Stimulated activated CD8-positive, alpha-beta memory T cell treated with anti-CD3 and anti-CD28 coated beads, Interleukin-15, amount 100 ng/mL, for 4 hours (primary cell): ENCODE measurements at places on chromosomes 6 and 20.

GRCh38 chr6:162178666-162179065 is 548.9 kb downstream of the PRKN start:
- DNase-seq = no peak

DNA sequence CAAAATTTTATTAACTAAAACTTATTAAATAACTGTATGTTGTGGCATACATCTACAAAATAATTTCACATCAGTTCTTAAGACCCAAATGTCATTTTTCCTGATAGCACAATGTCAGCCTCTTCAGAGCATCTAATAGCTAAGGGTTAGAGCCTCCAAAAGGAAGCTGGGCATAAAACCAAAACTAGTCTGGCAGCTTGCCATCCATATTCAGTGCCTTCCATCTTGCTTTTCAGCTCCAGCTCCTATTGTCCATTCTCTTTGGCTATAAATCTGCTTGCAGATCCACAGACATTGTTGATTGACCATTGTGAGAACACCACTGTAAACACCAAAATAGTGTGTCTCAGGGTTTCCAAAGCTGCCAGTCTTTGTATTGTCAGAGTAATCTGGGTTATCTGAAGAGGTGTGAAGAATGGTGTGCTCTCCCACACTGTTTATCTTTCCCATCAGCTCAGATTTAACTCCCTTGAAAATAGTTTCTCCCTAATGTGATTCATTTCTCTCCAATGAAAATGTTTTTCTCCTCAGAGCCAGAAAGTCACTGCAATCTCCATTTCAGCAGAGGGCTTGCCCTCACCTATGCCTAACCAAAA is 154.8 kb upstream of the KCNQ5 start:
- DNase-seq = no peak

- no peak for DNase-seq
Measured at GRCh38 chr20:41559658-41560057, 58.5 kb downstream of the CHD6 start.

GRCh38 chr6:4262526-4262925 is 127.2 kb upstream of the ECI2 start:
- no peak for DNase-seq

GRCh38 chr6:90021711-90022110 is 127.4 kb downstream of the GJA10 start:
- no peak for DNase-seq

DNA sequence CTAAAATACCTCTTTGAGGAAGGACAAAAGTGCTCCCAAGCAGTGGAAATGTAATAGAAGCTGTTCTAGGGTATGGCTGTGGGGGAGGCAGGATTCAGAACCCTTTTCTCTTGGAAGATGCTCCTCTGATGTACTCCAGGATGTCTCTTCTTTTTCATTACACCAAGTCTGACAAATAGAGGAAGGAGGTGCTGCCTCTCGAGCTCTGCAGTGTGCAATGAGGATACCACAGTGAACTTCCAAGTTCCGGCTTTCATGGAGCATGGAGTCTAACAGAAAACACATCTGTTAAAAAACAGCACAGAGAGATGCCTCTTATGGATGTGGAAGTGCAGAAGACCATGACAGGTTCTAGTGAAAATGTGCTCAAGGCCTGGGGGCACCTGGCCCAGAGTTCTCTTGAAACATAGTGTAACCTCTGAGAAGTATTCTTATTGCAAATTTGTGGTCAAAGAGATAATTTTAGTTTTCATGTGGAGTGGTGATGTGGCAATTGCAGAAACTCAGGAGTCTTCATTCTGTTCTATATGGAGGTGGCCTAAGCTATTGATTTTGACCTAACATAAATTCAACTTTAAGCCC is 362.0 kb upstream of the CITED2 start:
- DNase-seq = no peak

GRCh38 chr6:87636315-87636714 is 46.4 kb downstream of the ORC3 start:
- DNase-seq = no peak

DNA sequence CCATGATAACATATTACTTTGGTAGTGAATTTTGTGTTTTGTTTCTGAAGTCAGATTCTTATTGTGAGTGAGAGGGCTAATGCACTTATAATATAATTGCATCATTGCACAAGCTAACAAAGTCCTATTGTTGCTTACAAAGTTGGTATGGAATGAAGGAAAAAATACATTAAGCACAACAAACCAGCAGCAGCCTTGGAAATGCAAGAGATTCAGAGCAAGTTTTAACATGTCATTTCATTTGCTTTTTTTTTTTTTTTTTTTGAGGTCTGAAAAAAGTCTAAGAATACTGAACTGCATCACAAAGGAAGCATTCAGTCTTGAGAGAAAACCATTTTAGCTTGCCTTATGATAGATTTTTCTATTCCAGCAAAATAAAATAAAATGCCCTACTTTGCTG is 57.6 kb downstream of the PLCB4 start:
- no peak for DNase-seq
